Central memory CD8-positive, alpha-beta T cell (primary cell): ENCODE measurements at places on chromosomes 1 and 21.

GRCh38 chr21:15437883-15438282 is 291.9 kb upstream of the USP25 start:
- no peak overlapping the region for H3K4me3 ChIP-seq
- no peaks in the 10 kb centered on the region for H3K36me3 ChIP-seq
- no peaks in the 10 kb centered on the region for H3K4me1 ChIP-seq
- no peak overlapping the region for H3K27ac ChIP-seq
- no peak for DNase-seq
- H3K27me3 ChIP-seq = no peaks in the 10 kb centered on the region

- peak overlapping the region; percentile 94 for H3K4me3 ChIP-seq
- peaks cover 30% of the 10 kb centered on the region for H3K36me3 ChIP-seq
- H3K27me3 ChIP-seq = no peaks in the 10 kb centered on the region
- no peak for DNase-seq
These were observed 6.4 kb downstream of the NUAK2 start for GRCh38 chr1:205315008-205315618.

GRCh38 chr1:24558902-24559791 is 3.3 kb downstream of the NCMAP start:
- no peak overlapping the region for H3K4me3 ChIP-seq
- no peak overlapping the region for H3K27ac ChIP-seq
- peaks cover 6% of the 10 kb centered on the region for H3K4me1 ChIP-seq
- H3K36me3 ChIP-seq = peaks cover 2% of the 10 kb centered on the region

- H3K4me1 ChIP-seq = no peaks in the 10 kb centered on the region
- H3K36me3 ChIP-seq = no peaks in the 10 kb centered on the region
- no peak overlapping the region for H3K27ac ChIP-seq
These were observed 28.5 kb downstream of the CNIH3 start for GRCh38 chr1:224644553-224645154.

GRCh38 chr1:7152655-7153054 is 367.4 kb downstream of the CAMTA1 start:
- DNase-seq = no peak
- no peaks in the 10 kb centered on the region for H3K36me3 ChIP-seq
- H3K27ac ChIP-seq = no peak overlapping the region
- peaks cover 23% of the 10 kb centered on the region for H3K27me3 ChIP-seq
- no peak overlapping the region for H3K4me3 ChIP-seq

DNA sequence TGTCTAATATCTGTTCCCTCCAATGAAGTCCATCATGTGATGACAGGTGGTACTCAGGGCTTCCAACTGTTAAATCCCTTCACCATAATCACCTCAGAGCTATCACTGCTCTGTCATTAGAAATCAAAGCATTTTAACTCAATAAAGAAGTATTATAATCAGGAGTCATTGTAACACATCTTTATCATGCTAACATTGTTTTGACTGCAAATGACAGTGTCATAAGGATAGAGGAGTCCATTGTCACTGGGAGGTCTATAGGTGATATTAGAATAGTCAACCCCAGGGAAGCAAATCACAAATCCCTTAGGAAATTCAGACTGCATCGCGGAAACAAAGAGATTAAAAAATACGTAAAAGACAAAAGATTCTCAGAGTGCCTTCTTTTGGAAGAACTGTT is 30.8 kb downstream of the LRRC53 start:
- no peak overlapping the region for H3K27ac ChIP-seq
- H3K4me1 ChIP-seq = no peaks in the 10 kb centered on the region
- peaks cover 12% of the 10 kb centered on the region for H3K27me3 ChIP-seq
- no peak overlapping the region for H3K4me3 ChIP-seq
- no peaks in the 10 kb centered on the region for H3K36me3 ChIP-seq

- H3K36me3 ChIP-seq = no peaks in the 10 kb centered on the region
- DNase-seq = no peak
- H3K27ac ChIP-seq = no peak overlapping the region
- peaks cover 8% of the 10 kb centered on the region for H3K27me3 ChIP-seq
These were observed 24.5 kb downstream of the ELF3 start for GRCh38 chr1:202034683-202035462.

- H3K4me1 ChIP-seq = peaks cover 21% of the 10 kb centered on the region
- no peak overlapping the region for H3K4me3 ChIP-seq
- H3K27me3 ChIP-seq = peaks cover 66% of the 10 kb centered on the region
These were observed 159.0 kb upstream of the COL6A1 start for GRCh38 chr21:45822429-45823099.

DNA sequence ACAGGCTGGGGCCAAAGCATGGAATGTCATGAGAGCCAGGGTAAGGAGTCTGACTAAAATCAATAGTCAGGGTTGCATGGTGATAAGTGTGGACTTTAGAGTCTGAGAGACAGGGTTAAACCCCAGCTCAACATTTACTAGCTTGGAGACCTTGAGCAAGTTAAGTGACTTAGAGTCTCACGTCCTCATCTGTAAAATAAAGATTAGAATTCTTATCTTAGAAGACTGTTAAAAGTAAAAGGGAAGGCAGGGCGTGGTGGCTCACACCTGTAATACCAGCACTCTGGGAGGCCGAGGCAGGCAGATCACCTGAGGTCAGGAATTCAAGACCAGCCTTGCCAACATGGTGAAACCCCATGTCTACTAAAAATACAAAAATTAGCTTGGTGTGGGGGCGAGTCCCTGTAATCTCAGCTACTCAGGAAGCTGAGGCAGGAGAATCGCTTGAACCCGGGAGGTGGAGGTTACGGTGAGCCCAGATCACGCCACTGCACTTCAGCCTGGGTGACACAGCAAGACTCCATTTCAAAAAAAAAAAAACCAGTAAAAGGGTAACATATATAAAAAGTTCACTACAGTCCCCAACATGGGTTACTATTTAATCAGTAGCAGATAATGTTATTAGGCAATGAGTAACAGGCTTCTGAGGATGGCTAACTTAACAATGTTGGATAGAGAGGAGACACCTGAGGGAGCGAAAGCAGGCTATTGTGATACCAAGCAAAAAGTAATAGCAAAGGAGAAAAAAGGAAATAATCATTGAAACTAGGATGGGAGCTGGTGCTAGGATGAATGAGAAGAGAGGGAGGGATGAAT is 20.8 kb downstream of the TMCO1 start:
- H3K36me3 ChIP-seq = peaks cover 49% of the 10 kb centered on the region
- DNase-seq = no peak
- no peak overlapping the region for H3K27ac ChIP-seq
- H3K27me3 ChIP-seq = no peaks in the 10 kb centered on the region

DNA sequence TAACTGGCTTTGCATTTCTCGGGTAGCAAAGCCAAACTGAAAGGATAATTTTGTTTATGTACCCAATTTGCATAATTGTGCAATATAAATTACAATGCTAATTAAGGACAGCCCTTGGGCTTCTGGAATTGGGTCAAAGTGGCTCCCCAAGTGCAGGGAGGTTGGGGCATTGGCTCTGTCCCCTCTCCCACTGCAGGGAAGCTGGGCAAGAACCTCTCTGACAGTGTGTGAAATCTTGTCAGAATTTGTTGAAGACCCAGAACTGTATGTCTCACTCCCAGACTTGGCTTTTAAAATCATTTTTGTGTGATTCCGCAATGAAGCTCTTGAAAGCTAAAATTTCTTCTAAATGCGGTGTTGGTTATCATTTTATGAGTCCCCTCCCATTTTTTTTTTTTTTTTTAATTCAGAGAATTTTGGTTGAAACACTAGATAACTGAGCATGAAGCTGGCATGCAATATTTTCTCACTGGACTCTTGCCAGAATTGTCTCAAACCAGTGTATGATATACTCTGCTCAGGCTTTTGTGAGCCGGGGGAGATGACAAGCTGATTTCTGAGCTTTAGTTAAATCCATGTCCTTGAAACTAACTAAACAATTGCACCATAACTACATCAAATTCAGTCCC is 878.9 kb upstream of the CXADR start:
- no peak for DNase-seq
- H3K4me3 ChIP-seq = no peak overlapping the region
- H3K27ac ChIP-seq = no peak overlapping the region
- no peaks in the 10 kb centered on the region for H3K4me1 ChIP-seq
- no peaks in the 10 kb centered on the region for H3K36me3 ChIP-seq

DNA sequence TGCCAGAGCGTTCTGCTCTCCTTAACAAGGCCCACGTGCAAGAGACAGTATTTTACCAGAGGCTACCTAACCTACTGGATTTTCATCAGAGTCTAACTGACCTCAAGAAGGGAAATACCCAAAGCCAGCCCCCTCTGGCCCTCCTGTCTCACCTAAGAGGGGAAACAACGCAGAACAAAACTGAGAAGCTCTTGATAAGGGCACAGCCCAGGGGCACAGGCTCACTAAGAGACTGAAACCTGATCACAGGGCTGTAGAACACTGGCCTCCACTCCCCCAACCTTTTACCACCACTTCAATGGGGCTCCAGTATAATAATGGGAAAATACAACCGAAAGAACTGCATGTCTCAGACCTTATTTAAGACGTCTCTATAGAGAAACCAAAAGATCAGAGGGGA is 449.5 kb upstream of the CAMK1G start:
- no peaks in the 10 kb centered on the region for H3K27me3 ChIP-seq
- no peaks in the 10 kb centered on the region for H3K36me3 ChIP-seq
- DNase-seq = no peak
- H3K27ac ChIP-seq = no peak overlapping the region
- H3K4me3 ChIP-seq = no peak overlapping the region

DNA sequence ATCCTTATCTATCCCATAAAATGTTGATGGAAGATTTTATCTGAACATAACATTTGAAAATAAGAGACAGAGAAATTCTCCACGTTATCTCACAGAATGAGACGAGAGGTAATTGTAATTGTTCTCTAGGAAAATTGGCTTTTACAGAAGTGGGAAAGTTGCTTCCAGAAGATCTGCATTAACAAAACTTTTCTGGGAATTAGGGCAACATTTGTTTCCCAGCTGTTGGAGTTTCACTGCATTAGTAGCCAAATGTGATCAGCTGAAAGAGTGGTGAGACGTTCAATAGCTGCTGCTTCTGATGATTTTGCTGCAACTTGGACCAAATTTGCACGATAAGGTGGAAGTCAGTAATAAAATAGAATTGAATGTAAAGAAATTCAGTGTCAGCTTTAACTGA is 7.6 kb downstream of the CHODL start:
- H3K36me3 ChIP-seq = no peaks in the 10 kb centered on the region
- H3K4me1 ChIP-seq = no peaks in the 10 kb centered on the region
- H3K4me3 ChIP-seq = no peak overlapping the region

DNA sequence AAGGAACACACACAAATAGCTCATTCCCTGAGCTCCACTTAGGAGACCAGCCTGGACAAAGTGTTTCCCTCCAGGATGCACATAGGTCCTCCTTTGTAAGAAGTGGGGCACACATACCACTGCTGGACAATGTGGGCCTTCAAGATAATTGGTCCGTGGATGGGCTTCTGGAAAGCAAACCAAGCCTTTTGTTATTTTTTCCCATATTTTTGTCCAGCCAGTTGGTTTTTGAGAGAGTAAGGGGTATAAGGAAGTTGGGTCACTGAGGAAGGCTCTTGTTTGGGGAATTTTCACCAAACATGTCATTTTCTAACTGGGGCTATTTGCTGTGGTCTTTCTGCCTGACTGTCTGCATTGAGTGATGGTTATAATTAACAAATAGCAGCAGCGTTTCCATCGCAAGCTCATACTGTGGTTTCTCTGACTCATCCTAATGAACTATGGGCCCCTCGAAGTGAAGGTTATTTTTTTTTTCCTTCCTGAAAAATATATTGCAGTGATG is 306.3 kb upstream of the DUSP10 start:
- H3K4me1 ChIP-seq = peaks cover 23% of the 10 kb centered on the region
- no peak for DNase-seq
- no peaks in the 10 kb centered on the region for H3K27me3 ChIP-seq
- H3K27ac ChIP-seq = no peak overlapping the region
